Stimulated activated CD4-positive, alpha-beta T cell treated with anti-CD3 and anti-CD28 coated beads, Interleukin-1b, Interleukin-23, amount 100 ng/mL, for 1 hour (primary cell): ENCODE measurements at places on chromosomes 3 and 15.

- DNase-seq = no peak
These were observed 2.6 kb downstream of the LRRC3B start for GRCh38 chr3:26625187-26625586.

GRCh38 chr3:14524920-14525660 is 15.1 kb downstream of the GRIP2 start:
- DNase-seq = no peak

GRCh38 chr3:62373215-62373614 is at the start of gene FEZF2:
TSS of gene FEZF2 (minus strand) at chr3:62373550. CDS start at chr3:62372868, 682 bp downstream.
- DNase-seq = no peak

- no peak for DNase-seq
These were observed 6.3 kb upstream of the EIF5A2 start for GRCh38 chr3:170914690-170915089.

GRCh38 chr15:70863450-70864218 is 9.7 kb upstream of the LARP6 start:
- no peak for DNase-seq

DNA sequence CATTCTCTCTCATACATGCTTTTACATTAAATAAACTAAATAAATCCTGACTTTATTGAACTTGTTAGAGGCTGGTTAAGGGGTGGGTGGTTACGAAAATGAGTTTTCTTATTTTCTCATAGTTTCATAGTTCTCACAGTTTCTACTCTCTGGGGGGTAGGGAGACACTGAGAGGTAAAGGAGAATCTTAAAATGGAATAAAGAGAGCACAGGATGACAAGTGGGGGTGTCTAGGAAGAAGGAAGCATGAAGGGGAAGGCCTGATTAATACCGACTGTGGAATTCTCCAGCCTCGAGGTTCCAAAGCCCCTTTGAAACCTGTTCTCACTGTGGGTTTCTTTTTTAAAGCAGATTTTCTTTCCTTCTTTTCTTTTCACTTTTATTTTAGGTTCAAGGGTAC is 66.4 kb upstream of the TRA2B start:
- DNase-seq = no peak
